ENCODE measurements at places on chromosomes 7 and 10.

DNA sequence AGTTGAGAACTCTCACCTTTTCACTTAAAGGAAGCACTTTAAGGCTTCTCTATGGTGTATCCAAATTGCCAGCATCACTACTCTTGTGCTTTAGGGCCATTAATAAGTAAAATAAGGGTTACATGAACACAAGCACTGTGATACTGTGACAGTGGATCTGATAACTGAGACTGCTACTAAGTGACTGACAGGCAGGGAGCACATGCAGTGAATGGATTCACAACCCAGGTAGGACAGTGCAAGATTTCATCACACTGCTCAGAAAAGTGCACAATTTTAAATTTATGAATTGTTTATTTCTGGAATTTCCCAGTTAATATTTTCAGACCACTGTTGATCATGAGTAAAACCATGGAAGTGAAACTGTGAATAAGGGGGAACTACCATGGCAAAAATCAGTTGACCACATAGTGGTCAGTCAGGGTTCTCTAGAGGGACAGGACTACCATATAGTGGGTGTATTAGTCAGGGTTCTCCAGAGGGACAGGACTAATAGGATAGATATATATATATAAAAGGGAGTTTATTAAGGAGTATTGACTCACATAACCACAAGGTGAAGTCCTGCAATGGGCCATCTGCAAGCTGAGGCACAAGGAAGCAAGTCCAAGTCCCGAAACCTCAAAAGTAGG is 20.9 kb upstream of the CYP51A1 start:
- no peak for DNase-seq

- DNase-seq, result no peak
Observed at GRCh38 chr7:36372156-36372555, 17.5 kb upstream of the ANLN start.

DNA sequence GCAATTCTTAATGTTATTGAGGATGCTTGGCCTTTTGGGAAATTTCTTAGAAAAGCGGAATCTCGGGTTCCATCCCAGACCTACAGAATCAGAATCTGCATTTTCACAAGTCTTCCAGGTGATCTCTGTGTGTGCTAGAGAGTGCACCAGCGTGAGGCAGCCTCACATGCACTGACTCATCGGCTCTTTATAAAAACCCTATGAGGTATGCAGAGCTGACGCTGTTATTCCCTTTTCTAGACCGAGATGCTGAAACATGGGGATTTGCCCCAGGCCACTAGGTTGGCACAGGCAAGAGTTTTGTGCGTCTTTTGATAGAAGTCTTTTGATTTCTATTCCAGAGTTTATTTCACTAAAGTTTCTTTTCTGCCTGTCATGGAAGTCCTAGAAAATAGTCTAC is 61.2 kb downstream of the CDCA7L start:
- DNase-seq, result no peak

- no peak for DNase-seq
Observed at GRCh38 chr10:120557311-120557710, 100.3 kb downstream of the PLPP4 start.

DNA sequence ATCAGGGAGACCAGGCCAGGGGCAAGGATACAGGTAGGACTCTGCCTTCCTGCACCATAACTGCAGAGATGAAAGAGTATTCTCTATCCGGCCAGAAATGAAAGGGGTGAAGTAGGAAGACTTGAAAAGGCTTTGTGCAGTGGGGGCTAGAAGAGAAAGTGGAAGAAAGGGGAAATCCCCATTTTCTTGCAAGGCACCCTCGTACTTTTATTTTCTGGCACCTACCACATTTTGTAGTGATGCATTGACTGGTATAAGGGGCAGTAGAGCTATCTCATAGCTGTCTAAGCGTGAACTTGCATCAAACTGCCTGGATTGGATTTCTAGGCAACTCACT is 752 bp upstream of the CAMK2G start:
- DNase-seq, result no peak

- no peak for DNase-seq
Observed at GRCh38 chr7:150388709-150389531, 9.8 kb downstream of the ZNF775 start.

GRCh38 chr7:4758791-4759190 is 16.6 kb upstream of the AP5Z1 start:
- DNase-seq, result no peak

DNA sequence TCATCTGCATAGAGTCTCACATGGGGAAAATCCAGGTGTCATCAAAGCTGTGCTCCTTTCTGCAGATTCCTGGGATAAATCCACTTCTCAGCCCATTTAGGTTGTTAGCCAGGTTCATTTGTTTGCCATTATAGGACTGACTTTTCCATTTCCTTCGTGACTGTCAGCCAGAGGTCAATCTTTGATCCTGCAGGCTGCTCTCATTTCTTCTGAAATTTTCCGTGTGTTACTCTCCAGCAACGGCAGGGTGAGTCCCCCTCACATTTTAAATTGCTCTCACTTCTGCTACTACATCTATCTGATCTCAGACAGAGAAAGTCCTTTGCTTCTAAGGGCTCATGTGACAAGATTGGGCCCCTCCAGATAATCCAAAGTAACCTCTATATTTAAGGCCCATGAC is 150.7 kb upstream of the BET1 start:
- no peak for DNase-seq

DNA sequence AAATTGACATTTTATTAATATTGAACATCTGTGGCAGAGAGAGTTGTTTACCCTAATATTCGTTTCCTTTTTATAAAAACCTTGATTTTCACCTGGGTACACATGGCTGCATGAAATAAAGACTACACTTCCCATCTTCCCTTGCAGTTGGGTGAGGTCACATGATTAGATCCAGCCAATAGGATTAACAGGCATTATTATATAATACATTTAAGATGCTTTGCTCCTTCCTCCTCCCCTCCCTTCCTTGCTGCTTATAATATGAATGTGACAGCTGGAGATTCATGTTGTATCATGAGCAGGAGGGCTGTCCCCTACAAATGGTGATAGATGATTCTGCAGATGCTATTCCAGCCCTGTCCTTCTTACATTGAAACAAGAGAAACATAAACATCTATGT is 146.6 kb downstream of the SH2D4B start:
- no peak for DNase-seq

DNA sequence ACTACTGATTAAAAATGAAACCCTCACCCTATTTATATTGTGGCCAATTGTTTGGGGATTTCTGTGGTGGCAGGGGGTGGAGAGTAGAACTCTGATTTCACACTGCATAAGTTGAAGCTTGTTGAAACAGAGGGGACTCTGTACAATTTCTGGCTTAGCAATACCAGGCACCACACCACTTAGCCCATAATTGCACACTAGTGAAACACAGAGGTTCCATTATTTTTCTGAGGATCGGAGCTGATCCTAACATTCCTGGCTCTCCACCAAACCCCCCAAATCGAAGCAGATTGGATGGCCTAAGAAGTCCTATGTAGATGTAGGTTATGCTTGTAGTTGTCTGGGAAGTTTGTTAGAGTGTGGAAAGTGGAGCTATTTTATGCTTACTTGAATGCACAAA is 47.0 kb downstream of the PTN start:
- no peak for DNase-seq

DNA sequence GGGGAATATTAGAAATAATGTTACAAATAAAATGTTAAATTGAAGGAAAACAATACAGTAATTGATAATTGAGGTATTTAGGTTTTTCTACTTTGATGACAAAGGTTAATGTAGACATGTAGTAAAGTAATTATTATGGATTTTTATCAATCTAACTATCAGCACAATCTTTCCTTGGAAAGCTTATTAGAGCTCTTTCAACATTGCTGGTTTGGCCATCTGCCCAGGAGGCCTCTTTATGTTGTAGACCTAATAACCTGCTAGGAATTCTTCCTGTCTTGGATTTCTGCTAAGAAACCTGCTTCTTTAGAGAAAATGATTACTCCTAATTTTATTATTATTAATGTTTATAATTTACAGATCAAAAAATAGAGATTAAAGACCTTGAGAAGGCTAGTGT is 78.9 kb downstream of the CHRM2 start:
- DNase-seq, result no peak

DNA sequence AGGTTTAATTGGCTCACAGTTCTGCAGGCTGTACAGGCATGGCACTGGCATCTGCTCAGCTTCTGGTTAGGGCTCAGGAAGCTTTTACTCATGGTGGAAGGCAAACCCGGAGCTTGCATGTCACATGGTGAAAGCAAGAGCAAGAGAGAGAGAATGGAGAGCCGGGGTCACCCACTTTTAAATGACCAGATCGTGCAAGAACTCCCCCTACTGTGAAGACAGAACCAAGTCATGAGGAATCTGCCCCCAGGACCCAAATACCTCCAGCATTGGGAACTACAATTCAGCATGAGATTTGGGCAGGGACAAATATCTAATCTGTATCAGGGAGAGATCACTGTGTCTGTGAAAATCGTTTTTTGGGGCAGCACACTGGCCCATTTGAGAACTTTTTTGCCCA is 110.0 kb upstream of the MYO3A start:
- no peak for DNase-seq

DNA sequence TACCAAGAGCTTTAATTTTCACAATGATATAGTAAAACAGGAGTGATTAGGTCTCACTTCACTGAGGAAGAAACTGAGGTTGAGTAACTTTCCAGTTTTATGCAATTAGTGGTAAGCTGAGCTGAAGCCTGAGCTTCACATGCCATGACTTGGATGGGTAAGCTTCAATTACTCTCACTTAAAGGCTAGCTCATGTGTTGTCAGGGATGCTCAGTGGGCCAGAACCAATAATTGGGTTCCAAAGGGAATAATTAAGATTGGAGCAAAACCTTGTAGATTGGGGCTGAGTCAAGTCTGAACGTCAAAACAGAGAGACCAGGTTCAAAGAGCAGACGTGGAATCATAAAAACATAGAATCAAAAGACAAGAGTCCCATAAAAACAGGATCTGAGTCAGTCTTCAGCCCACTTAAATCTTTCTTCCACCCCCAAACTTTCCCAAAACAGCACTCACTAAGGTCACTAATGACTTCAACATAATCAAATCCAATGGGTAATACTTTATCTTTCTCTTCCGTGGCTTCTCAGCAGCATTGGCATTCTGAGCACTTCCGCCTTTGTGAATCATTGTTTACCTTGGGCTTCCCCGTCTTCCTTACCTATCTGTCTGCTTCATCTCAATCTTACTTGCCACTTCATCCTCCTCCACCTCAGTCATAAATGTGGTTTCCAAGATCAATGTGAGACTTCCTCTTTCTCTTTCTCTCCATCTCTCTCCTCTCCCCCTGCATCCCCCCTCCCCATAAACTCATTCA is 23.0 kb upstream of the EGFR start:
- DNase-seq, result no peak

DNA sequence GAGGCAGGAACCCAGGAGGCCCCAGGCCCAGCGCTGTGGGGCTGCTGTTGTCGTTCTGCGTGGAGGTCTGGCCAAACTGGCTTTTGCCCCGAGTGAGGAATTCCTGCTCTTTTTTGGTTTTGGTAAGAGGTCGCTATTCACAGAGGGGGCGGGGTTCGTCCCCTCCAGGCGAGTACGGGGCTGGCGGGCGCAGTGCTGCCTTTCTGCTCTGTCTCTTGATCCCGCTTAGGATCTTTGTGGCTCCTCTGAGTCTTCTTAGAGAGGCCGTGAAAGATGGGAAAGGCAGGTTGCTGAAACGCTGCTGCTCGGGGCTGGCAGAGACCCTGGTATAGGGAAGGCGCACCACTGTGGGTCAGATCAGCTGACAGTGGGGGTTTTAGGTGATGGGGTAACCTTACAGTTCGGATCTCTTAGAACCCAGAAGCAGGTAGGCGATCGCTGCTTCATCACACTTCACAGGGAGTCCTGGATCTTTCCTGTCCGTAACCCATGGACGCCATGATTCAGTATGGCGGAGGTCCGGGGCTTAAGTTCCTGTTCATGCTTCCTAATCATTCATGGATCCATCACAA is 136.7 kb downstream of the KIF20B start:
- no peak for DNase-seq

- DNase-seq, result no peak
Observed at GRCh38 chr7:157065046-157065445, 54.6 kb upstream of the MNX1 start.

GRCh38 chr10:118595598-118596425 is at the start of gene PRLHR:
PRLHR (minus strand) TSS chr10:118595648; CDS start chr10:118595244, 404 bp downstream.
- DNase-seq, result no peak

DNA sequence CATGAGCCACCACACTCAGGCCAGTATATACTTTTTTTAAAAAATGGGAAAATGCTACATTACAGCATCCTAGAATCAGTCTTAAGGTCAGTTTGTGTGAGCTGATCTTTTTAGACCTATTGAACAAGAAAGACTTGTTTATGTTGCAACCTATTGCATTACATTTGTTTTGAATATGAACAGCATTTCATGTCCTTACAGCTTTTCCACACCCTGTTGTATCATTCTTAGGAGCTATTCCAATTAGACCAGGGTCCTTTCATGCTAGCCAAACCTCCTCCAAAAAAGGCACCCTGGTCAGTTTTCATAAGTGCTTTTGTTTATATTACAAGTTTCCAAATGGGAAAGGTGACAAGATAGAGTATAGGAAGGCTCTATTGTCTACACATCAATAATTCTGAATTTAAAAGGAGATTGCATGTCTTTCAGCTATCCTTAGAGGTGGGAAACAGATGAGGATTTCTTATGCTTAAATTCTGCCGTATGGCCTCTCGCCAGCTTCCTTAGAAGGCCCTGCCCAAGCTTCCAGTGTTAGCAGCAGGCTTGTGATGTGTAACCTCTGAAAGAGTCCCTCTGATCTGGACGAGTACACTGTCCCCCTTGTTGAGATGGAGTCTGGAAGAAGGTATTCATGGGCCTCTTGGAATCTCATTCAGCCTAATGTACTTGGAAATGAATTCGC is 171.9 kb downstream of the OTUD1 start:
- no peak for DNase-seq

GRCh38 chr7:138276891-138277290 is 183.2 kb upstream of the TRIM24 start:
- DNase-seq, result no peak

DNA sequence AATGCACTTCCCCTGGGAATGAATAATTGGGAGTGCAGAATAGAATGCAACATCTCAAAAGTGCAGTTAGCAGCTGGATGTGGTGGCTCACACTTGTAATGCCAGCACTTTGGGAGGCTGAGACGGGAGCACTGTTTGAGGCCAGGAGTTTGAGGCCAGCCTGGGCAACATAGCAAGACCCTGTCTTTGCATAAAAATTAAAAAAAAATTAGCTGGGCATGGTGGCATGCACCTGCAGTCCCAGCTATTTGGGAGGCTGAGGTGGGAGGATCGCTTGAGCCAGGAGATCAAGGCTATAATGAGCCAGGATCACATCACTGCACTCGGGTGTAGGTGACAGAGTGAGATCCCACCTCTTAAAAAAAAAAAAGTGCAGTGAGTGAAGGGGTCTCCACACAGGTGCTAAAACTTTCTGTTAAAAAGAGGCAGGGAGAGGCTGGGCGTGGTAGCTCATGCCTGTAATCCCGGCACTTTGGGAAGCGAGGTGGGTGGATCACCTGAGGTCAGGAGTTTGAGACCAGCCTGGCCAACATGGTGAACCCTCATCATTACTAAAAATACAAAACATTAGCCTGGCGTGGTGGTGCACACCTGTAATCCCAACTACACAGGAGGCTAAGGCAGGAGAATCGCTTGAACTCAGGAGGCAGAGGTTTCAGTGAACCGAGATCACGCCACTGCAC is 13.5 kb upstream of the ZMIZ1 start:
- no peak for DNase-seq
